A549 treated with CORT108297 at 1 μM for 4 hours (cell line): ENCODE measurements at places on chromosomes 2 and 18. TPM values are rescaled to one million over a fixed set of nuclear protein-coding genes. Genes with fewer than 3 reads are reported as not detected.

MXD1 gene
- total RNA-seq = 1.6 to 2.0 TPM (median 1.9 TPM) in 5 replicates

UGT1A4 gene
- total RNA-seq = 0.06 to 0.08 TPM (median 0.07 TPM) in 3 of 5 replicates, not detected in the others

METTL4 gene
- 5.3 to 6.4 TPM (median 5.7 TPM) in 5 replicates for total RNA-seq

UGT1A8 gene
- total RNA-seq = 0.05 to 0.07 TPM (median 0.05 TPM) in 3 of 5 replicates, not detected in the others

PDE1A gene
- 0.09 to 0.18 TPM (median 0.14 TPM) in 5 replicates for total RNA-seq

RPRM gene
- 0.05 to 0.09 TPM in 2 of 5 replicates, not detected in the others for total RNA-seq

HOXD3 gene
- 0.08 to 0.30 TPM (median 0.18 TPM) in 4 of 5 replicates, not detected in the other for total RNA-seq

REG1B gene
- total RNA-seq = not detected in 5 replicates

MARCO gene
- total RNA-seq = 0.05 to 0.09 TPM (median 0.09 TPM) in 4 of 5 replicates, not detected in the other

CREG2 gene
- total RNA-seq = 6.9 to 11.3 TPM (median 10.2 TPM) in 5 replicates

SERPINB4 gene
- total RNA-seq = 0.14 to 0.25 TPM (median 0.19 TPM) in 5 replicates

SULT1C2 gene
- total RNA-seq = 0.38 to 0.72 TPM (median 0.49 TPM) in 5 replicates

MDH1B gene
- 1.3 to 2.3 TPM (median 1.6 TPM) in 5 replicates for total RNA-seq

CACNB4 gene
- total RNA-seq = 0.07 to 0.20 TPM (median 0.13 TPM) in 5 replicates

MATN3 gene
- total RNA-seq = 9.1 to 16.9 TPM (median 14.0 TPM) in 5 replicates

KLF7 gene
- total RNA-seq = 15.5 to 27.5 TPM (median 23.3 TPM) in 5 replicates

SYT4 gene
- not detected in 5 replicates for total RNA-seq

RAB3GAP1 gene
- 24.0 to 30.6 TPM (median 26.5 TPM) in 5 replicates for total RNA-seq

MYO1B gene
- total RNA-seq = 56.6 to 86.5 TPM (median 63.4 TPM) in 5 replicates

TUBB8B gene
- 0.07 TPM in 1 of 5 replicates, not detected in the others for total RNA-seq

ITGB1BP1 gene
- 153 to 184 TPM (median 172 TPM) in 5 replicates for total RNA-seq

EGR4 gene
- total RNA-seq = 0.07 to 0.32 TPM (median 0.17 TPM) in 5 replicates

GTF3C2 gene
- 58.8 to 66.8 TPM (median 60.2 TPM) in 5 replicates for total RNA-seq

HOXD12 gene
- not detected in 5 replicates for total RNA-seq

OSBPL6 gene
- 4.9 to 7.9 TPM (median 7.7 TPM) in 5 replicates for total RNA-seq

NEB gene
- total RNA-seq = 0.12 to 0.70 TPM (median 0.22 TPM) in 5 replicates

ST8SIA3 gene
- not detected in 5 replicates for total RNA-seq

IL36G gene
- total RNA-seq = not detected in 5 replicates

GRHL1 gene
- 0.64 to 1.3 TPM (median 0.99 TPM) in 5 replicates for total RNA-seq

FKBP1B gene
- 8.7 to 11.7 TPM (median 9.8 TPM) in 5 replicates for total RNA-seq

TRIM43 gene
- total RNA-seq = 0.07 TPM in 1 of 5 replicates, not detected in the others

KCNF1 gene
- 21.8 to 48.2 TPM (median 38.0 TPM) in 5 replicates for total RNA-seq

IL1RL2 gene
- 0.05 TPM in 1 of 5 replicates, not detected in the others for total RNA-seq

AMER3 gene
- total RNA-seq = not detected in 5 replicates

CMPK2 gene
- 0.87 to 1.2 TPM (median 1.1 TPM) in 5 replicates for total RNA-seq

SCN3A gene
- 0.01 TPM in 2 of 5 replicates, not detected in the others for total RNA-seq

ACVR1 gene
- 24.8 to 29.4 TPM (median 28.7 TPM) in 5 replicates for total RNA-seq

PCARE gene
- not detected in 5 replicates for total RNA-seq

ACKR3 gene
- total RNA-seq = 20.2 to 28.9 TPM (median 24.0 TPM) in 5 replicates

FEV gene
- total RNA-seq = not detected in 5 replicates

DOK6 gene
- not detected in 5 replicates for total RNA-seq

IHH gene
- 0.13 to 0.25 TPM (median 0.21 TPM) in 4 of 5 replicates, not detected in the other for total RNA-seq

FAM228A gene
- total RNA-seq = not detected in 5 replicates
